ENCODE measurements at places on chromosomes 7 and 10. TPM values are rescaled to one million over a fixed set of nuclear protein-coding genes. Genes with fewer than 3 reads are reported as not detected.

Gene DGKI
- 0.52 TPM for total RNA-seq

Gene LRRC18
- total RNA-seq, result not detected

Gene LIPK
- not detected for total RNA-seq

- H3K36me3 ChIP-seq, result no peaks in the 10 kb centered on the region
- H3K4me1 ChIP-seq, result peaks cover 16% of the 10 kb centered on the region
- H3K4me3 ChIP-seq, result no peak overlapping the region
- H3K27me3 ChIP-seq, result no peaks in the 10 kb centered on the region
- no peak overlapping the region for H3K27ac ChIP-seq
Observed at GRCh38 chr10:15251791-15252380, 83.4 kb upstream of the NMT2 start.

Measured in PC-3 (cell line).